ENCODE measurements at places on chromosomes 2 and 18.

DNA sequence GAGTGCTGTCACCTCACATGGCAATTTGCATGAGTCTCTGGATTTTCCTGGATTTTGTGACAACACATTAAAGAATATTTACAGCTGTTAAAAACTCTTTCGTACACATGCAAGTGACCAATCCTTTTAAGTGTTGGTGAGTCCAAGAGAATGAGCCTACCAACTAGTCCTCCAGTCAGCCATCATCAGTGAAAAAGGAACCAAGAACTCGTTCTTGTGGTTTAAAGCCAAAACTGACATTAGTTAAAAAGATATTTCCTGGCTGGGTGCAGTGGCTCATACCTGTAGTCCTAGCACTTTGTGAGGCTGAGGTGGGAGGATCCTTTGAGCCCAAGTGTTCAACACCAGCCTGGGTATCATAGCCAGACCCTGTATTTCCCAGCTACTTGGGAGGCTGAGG is 215.4 kb upstream of the ITGA4 start:
- no peak for DNase-seq

DNA sequence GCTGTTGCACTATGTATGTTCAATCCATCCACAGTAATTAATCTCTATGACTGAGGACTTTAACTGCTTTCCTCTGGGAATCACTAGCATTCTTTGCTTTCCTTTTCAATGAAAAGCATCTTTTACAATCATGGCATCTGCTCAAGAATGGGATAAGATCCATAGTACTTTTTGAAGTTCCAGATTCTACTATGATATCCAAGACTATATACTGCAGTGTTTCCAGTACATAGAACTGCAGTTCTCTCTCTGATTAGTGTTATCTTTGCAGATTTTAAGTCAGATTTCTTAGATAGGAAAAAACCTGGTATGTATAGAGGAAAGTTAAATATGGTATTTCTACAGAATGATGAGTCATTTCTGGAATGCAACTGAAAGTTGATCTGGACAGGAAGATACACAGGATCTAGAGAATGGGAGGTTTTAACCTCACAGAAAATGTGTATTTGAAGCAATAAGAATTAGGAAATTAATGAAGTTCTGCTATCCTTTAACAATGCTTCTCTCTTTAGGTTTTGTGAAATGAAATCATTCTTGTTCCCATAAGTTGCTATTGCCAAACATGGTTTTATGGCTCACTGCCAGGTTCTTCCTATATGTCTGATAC is 670.7 kb downstream of the ERBB4 start:
- no peak for DNase-seq

DNA sequence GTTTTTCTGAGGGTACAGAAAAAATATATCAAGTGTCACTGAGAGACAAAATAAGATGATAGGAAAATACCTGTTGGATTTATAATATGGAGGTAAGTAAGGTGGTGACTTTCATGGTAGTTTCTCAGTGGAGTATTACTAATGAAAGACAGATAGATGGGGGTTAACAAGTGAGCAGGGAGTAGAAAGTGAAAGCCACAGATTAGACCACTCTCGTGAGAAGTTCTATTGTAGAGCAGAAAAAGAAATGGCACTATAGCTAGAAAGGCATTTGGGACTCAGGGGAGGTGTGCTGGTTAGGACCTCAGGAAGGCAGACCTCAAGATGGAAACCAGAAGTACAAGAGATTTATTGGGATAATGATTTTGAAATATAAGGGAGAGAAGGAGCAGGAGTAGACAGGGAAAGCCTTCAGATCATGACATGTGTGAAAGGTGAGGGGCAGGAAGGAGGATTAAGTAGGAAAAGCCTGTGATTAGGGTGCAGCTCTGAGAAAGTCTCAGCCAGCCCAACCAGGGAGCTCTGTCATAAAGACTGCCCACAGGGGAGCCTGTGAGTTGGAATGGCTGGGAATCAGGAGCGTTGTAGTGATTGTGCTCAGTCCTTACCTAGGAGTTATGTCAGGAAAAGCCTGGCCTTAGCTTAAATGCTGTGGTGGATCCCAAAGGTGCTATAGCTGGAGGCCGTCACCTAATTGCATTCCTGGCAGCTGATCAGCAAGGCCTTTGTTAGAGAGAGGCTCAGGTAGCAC is 198.1 kb downstream of the IKZF2 start:
- no peak for DNase-seq

DNA sequence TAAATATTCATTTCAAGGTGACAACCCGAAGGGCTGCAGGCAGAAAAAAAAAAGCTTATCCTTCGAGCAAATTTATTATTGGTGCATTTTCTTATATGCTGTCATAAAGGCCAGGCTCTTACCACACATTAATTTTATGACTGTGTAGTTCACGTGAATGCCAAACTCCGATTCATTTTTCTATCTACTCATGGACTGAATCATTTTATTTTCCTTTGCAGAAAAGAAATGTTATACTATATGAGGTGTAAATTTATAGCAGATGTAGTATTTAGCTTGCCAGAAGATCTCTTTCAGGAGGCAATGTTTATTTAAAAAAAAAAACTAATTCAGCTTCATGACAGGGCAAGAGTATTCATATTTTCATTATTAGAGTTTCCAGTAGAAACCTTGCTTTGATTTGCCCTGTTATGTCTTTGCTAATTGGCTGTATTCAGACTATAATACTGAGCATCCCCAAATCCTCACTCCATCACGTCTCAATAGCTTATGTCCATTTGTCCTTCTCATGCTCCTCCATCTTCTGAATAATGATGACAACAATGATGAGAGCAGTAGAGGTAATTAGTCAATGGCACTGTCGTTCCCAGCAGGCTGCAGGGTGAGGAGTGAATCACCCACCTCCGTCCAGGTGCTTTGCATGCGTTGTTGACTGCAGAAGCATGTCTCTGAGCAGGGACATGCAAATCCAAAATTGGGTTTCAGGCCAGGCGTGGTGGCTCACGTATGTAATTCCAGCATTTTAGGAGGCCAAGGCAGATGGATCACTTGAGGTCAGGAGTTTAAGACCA is 101.1 kb upstream of the RAB12 start:
- no peak for DNase-seq

DNA sequence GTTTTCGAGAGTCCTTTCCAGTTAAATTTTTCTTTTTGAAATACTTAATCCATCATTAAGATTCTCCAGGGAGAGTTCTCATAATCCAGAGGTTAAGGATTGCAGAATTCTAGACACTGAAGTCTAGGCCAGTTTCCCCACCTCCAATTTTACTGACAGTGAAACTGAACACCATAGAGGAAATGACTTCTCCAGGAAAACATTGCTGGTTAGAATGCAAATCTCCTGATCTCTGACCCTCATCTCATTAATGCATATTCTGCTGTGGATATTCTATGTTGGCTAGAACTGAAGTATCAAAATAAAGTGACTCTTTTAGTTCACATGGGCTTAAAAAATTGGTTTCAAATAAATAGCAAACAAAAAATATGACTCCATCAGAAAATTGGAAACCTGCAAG is 105.8 kb upstream of the UGP2 start:
- DNase-seq, result no peak

GRCh38 chr2:209773377-209773776 is 1.7 kb downstream of the UNC80 start:
- DNase-seq, result no peak

- no peak for DNase-seq
Observed at GRCh38 chr18:60024857-60025256, 125.1 kb downstream of the PMAIP1 start.

DNA sequence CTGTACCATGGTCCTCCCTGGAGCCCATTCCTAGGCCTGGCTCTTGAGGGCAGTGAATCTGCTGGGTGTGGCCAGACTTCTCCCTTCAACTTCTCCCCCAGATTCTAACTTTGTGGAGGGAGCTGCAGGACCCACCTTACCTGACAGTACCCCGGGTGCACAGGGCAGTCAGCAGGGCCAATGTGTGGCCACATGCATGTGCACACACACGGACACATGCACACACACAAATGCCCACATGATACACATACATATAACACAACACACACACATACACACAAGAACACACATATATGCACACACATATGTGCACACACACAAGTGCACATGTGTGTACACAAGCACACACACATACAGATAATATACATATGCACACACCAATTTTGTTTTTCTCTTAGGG is 300.0 kb upstream of the HS6ST1 start:
- no peak for DNase-seq

DNA sequence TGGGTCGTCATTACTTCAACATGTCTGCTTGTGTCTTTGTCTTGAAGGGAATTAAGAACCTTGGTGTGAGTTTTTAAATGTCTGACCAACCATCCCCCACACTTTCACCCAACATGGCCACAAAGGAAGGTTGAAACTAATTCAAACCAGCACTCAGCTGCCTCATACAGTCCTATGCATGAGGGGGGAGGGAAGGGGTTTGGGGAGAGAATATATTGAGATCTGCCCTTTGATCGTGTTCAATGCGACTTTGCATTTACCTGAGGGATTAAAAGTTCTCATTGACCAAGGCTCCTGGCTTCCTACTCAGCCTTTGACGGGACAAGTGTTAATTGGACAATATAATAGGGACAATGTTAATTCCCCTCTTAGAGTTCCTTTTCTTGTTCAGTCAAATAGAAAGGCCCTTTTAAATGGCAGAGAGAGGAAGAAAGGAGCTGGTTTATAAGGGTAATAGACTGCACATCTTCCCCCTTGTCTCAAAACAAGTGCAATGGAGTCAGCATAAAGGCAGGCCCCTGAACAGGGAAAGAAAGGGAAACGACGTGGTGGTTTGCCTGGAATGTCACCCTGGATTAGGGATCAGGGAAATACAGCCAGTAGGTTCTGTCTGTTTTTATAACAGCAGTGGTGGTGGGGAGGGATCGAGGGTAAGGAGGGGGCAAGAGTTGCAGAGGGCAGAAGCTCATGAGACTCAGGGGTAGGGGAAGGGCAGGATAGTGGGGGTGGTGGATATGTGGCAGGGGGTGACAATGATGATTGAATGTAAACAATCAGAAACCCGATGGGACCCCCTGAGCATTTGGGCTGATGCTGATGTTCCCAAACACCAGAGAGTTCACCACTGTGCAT is 198.7 kb downstream of the MYCN start:
- no peak for DNase-seq

DNA sequence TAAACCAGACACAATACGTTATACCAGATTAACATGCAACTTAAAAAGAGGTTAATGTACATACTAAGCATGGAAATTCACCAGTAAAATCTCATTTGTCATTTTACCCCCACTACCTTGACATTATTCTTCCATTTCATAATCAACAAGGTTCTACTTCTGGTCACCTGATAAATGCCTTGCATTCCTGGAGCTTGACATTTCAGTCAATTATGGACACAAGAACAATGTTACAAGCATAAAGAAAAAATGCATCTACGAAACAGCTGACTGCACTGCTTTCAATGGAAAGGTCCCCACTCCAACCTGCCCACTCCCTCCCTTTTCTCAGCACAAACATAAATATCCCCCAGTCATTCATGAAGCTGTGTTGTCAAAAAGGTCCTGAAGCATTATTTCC is 31.4 kb downstream of the ARL5A start:
- DNase-seq, result no peak

- no peak for DNase-seq
Observed at GRCh38 chr2:201349601-201350000, 7.5 kb downstream of the FLACC1 start.

Measured in activated gamma-delta T cell treated with Interleukin-2 at 50 U/mL for 16 hours (primary cell).